NCI-H2081 (cell line): ENCODE measurements at places on chromosomes 11 and 22.

DNA sequence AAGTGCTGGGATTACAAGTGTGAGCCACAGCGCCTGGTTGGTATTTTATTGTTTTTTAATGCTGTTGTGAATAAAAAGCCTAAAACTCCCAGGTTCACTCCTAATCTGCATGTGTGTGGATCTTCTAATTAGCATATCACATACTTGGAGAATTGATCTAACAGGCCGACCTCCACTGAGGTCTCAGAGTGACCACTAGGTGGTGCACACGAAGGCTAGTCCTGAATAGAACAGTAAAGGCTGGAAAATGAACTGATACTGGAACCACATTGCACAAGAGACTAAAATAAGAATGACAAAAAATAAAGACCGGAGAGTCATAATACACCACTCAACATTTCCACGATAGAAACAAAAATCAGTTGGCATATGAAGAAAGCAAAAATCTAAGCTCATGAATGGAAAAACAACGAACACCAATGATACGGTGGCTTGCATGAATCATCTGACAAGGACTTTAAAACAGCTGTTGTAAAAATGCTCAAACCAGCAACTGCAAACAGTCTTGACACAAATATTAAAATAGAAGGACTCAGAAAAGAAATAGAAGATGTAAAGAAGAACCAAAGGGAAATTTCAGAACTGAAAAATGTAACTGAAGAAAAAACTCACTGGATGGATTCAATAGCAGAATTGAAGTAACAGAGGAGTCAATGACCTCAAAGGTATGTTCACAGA lies 19.2 kb downstream of the PIM3 start:
- DNase-seq: no peak

GRCh38 chr11:124075841-124076651 lies 34.9 kb upstream of the OR10G7 start:
- no peak for DNase-seq

DNA sequence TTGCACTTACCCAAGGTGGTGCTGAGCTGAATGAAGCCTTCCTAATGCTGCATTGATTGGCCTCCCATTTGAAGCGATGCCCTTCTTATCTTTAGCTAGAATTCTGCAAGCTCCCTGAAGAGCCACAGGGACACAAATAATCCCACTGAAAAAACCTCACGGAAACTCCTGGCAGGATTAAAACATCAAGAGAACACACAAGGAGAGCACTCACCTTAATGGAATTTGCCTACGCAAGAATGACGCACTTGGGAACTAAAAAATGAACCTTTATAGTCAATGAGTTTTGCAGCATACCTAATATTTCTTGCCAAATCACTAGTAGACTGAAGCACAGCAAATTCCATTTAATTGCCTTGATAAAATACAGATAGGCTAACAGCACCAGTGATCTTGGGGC lies 232.8 kb upstream of the UBASH3B start:
- no peak for DNase-seq

DNA sequence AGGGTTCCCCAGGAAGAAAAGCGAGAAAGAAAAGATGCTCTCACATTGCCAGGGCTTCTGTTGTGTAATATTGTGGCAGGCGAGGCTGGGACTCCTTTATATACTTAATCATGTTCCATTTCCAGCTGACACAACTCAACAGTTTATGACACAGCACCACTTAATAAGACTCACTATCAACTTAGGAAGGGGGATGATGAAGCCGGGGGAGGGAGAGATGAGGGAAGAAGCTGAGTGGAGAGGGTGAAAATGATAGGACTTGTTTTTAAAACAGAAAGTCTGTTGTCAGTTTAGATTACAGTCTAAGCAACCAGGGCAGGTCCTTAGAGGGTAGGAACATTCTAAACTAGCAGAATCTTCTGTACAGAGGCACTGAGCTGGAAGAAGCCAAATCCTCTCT lies 397.0 kb downstream of the NXPE2 start:
- DNase-seq: no peak

DNA sequence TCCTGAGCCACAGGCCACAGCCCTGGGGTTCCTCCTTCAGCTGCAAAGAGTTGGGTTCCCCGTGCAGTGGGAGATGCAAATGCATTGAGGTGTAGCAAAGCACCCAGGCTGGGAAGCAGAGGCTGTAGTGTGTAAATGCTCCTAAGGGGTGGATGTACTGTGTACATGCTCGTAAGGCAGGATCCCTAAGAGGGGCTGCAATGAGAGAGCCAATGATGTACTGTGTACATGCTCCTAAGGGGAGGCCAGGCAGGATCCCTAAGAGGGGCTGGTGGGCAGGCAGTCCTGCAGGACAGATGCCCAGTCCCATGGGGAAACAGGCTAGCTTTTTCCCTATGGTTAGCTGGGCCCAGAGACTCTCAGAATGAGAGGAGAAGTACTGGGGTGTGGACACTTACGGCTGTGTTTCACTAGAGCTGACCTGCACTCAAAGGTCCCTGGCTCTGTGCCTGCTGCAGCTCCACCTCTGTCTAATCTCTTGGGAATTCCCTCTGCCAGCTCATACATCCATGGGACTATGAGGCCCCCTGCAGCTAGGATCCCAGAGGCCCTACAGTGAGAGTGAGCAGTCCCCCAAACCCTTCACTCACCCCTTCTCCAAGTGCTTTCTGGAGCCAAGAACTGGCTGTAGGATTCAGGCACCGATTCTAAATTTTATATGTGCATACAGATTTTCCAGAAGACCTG lies 261.9 kb upstream of the LUZP2 start:
- no peak for DNase-seq

GRCh38 chr11:133202816-133203215 lies 329.5 kb downstream of the OPCML start:
- DNase-seq: no peak

DNA sequence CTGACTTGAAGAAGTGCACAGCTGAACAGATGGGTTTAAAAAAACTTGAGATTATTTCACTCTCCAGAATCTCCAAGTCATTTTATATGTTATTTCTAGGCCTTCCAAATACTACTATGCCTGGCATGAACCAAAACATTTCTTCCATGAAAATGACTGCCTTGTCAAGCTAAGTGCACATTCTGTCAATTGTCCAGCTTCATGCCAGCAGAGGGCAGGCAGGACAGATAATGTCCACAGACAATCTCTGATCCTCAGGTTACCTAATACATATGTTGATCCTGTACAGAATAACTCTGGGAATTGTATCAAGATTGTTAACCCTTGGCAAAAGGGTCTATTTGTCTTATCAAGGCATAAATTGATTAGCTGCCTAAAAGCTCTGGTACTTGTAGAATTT lies 229.5 kb downstream of the AASDHPPT start:
- DNase-seq: no peak

GRCh38 chr11:2716376-2717095 lies 16.7 kb upstream of the KCNQ1OT1 start:
- no peak for DNase-seq

DNA sequence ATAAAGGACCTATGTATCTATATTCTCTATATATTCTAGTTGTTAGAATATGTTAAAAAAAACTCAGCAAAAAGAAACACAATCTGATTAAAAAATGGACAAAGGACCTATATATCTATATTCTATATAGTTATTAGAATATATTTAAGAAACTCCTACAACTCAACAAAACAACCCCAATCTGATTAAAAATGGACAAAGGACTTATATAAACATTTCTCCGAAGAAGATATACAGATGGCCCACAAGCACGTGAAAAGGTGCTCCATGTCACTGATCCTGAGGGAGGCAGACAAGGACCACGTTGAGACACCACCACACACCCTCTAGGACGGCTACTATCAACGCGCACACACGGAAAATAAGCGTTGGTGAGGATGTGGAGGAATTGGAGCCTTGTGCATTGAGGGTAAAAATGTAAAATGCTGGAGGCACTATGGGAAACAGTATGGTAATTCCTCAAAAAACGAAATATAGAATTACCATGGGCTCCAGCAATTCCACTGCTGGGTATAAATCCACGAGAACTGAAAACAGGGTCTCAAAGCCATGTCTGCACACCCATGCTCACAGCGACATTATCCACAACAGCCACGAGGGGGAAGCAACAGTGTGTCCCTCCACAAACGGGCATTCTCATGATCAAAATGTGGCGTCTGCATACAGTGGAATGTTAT lies 22.7 kb downstream of the YPEL1 start:
- peak; percentile 37 for DNase-seq

GRCh38 chr22:25235547-25236290 lies 16.3 kb downstream of the CRYBB2 start:
- DNase-seq: peak; percentile 63

DNA sequence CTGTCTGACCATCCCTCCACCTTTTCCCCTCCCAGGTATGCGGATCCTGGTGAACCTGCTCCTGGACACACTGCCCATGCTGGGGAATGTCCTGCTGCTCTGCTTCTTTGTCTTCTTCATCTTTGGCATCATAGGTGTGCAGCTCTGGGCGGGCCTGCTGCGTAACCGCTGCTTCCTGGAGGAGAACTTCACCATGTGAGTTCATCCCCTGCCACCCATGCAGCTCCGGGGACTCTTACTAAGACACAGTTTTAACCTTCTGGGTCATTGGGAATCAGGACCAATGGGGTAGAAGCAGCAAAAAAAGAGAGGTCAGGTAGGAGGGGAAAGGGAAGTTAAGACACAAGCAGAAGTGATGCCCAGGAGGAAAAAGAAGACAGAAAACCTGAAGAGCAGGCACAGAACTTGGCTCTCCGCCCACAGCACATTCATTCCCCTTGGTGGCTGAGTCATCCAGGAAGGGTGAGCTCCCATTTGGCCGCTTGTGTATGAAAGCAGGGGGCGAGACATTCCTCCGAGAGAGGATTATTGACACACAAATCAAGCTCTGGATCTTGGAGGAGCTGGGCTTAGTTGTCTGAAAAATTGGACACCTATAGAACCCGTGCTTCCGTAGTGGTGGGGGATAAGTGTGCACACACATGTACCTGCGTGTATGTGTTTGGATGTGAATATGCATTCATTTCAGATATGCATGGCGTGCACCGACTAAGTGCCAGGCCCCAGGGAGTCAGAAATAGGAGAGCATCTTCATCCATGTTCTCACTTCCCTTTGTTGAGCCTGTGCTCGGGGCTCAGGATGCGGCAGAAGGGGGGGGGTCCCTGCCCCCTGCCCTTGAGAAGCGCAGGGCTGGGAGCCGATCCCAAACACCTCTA lies 64.2 kb downstream of the CACNA1I start:
- DNase-seq: peak; percentile 1

- no peak for DNase-seq
Measured at GRCh38 chr22:48372390-48372789, 1455.3 kb downstream of the BRD1 start.

GRCh38 chr11:29432719-29433325 lies 584.0 kb downstream of the KCNA4 start:
- peak; percentile 7 for DNase-seq

DNA sequence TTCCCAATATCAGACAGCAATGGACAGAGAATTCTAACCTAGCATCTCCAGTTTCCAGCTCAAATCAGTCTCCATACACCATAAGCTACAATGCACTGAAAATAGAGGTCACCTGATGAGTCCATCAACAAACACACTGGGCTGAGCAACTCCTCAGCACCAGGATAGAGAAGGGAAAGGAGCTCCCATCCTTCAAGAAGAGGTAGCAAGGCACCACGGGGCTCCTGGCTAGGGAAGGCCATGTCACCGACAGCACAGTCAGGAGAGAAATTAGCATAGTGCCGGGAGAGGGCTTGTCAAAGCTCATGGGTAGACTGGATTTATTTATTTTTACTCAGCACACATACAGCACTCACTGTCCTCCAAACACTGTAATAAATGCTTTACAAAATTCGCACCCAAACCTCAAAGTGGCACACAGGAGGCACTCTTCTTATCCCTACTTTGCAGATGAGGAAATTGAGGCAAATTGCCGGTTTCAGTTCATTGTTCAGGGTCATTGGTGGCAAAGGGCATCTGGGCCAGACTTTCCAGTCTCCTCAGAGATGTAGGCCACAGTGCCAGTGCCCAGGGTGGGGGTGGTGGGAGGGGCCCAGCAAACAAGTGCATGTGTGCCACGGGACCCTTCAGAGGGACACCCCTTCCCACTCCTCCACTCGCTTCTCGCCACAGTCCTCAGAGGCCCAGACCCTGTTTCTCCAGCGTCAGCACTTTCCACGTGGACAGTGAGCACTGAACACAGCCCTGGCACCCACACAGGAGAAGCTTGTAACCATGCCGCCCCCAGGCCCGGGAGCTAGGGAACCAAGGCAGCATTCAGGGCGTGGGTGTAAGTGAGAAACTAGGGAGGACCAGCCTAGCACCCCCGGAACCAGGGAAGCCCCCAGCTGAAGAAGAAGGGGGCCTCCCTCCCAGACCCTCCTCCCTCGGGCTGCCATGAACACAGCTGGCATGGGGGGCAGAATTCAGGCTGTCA lies 1417.4 kb downstream of the TBC1D22A start:
- DNase-seq: no peak

- no peak for DNase-seq
Measured at GRCh38 chr11:67667490-67668191, 6.8 kb downstream of the ALDH3B2 start.

- DNase-seq: no peak
Measured at GRCh38 chr11:6611963-6612212, 128 bp downstream of the TAF10 start.

GRCh38 chr11:77324508-77324907 lies 23.0 kb upstream of the GDPD4 start:
- DNase-seq: no peak

DNA sequence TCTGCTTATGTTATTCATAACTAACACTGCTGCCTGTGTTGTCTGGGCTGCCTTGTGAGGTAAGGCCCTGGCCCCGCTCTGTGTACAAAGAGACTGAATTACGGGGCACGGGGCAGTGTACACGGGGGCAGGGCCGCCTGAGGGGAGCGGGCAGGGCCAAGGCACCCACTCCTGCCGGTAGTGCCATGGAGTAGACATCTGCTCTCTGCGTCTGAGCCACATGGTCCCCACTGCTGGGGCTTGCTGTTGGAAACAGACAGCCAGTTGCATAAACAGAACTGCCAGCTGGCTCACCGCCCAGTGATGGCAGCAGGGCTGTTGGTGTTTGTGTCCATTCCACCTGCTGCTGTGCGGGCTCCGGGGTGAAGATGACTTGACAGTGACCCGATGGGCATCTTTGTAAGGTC lies 19.8 kb downstream of the FAM118A start:
- DNase-seq: peak; percentile 69

- DNase-seq: no peak
Measured at GRCh38 chr11:58289266-58289665, 21.2 kb upstream of the OR10W1 start.

DNA sequence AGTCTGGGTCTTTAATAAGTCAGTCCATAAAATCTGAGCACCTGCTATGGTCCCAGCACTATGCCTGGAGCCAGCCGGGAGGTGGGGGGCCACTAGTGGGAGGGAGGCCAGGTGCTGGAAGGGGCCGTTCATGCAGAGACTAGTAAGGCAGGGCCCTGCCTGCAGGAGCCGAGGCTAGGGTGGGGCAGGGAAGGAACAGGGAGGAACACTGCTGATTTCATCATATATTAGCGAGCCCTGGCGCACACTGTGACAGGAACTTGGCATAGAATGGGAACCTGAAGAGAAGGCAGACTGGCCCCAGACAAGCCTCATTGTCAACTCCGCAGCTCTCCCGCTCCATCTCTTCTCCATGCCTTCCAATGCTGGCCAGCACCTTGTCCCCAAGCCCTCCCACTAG lies 7.1 kb downstream of the VSIG10L2 start:
- peak; percentile 70 for DNase-seq
